ENCODE measurements at places on chromosomes 2 and 18.

DNA sequence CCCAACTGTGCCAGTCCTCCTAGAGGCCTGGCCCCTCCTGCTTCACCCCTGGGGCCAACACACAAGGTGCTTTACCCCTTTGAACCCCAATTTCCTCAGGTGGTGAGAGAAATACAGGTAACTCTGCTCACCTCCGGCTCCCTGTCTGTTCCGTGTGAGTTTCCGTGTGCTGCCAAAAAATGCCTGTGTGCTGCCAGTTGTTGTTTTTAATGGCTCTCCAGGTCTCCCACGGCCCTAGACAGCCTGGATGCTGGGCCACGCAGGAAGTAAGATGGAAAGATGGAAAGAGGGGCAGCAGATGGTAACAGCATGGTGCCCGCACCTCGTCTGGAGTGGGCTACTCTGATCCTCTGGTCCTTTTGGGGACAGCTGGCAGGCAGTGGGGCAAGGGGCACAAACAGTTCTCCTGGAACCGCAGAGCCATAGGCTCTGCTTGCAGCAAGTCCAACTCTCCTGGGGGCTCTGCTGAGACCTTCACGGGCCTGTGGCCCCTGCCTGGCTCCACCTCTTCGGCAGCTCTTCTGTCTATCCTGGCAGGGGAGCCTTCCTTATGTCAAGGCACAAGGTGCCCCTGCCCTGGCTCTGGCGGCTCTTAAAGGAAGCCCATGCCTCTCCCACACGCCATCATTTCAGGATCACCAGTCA, 4.3 kb upstream of the ARHGEF4 start:
- no peak for DNase-seq

GRCh38 chr18:29164993-29165599, 988.2 kb upstream of the CDH2 start:
- DNase-seq = no peak

- DNase-seq = no peak
Observed at GRCh38 chr2:162138310-162138709, 13.7 kb downstream of the GCG start.

DNA sequence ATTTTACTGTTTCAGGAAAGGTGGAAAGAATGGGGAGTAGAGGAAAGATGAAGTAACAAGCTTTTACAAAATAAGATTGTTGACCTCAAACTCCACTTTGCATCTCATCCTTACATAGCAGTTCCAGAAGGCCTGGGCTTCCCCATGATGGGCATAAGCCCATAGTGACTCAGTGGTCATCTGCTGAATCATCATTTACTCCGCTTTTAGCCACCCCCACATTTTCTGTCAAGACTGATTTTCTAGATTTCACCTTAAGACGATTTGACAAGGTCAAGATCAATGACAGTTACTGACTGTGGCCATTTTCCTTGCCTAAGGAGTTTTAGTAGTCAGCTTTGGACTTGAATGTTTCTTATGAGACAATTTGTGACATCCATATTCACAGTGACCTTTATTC, 49.4 kb downstream of the PLEKHM3 start:
- no peak for DNase-seq

DNA sequence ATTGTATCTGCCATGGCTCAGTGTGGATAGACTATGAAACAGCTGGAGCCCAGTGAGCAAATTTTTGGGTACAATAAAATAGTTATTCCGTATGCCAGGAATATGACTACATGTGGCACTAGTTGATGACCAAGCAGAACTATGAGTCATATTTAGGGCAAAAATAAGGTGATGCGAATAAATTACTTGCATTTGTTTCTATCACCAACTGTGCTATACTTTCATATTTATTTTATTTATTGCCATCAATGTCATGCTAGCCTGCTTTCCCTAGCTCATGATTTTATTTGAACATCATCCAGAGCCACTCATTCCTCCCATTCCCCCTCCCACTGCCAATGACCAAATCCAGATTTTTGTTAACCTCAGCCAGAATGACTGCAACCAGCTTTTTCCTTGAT, 13.3 kb upstream of the FAP start:
- no peak for DNase-seq

DNA sequence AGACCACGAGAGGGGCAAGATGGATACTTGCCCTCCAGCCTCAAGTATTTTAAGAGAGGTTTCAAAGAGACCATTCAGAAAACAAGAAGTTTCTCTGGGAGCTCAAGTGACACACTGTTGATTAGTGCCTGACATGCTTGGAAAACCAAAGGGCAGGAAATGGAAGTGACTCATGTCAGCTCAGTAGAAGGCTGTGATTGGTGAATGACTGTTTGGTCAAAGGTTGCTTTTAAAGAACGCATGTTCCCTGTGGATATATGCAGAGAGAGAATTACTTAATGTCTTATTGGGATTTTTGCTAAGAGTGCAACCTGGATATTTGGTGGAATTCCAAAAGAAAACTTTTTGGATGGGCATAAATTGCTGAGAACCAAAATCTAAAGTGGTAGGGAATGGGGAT, 549.9 kb downstream of the XIRP2 start:
- DNase-seq = no peak

GRCh38 chr18:78794071-78794430, 185.6 kb upstream of the SALL3 start:
- no peak for DNase-seq

DNA sequence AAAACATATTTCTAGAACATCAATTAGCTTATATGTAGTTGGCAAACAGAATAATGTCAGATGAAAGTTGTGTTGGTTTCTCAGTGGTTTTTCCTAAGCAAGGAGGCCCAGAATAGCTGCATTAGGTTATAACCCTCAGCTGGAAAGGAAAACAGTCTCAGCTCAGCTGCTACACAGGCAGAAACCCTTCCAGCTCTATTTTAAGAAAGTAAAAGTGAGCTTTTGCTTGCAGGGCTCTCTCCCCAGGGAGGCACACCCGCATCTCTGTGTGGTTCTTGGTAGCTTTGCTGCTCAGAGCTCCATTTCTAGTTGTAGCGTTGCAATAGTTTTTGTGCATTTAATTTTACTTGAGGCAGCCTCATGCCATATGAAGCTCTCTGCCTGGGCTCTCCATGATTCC, 54.6 kb downstream of the PIKFYVE start:
- no peak for DNase-seq
